Stimulated activated CD8-positive, alpha-beta memory T cell treated with anti-CD3 and anti-CD28 coated beads, Interleukin-15, amount 100 ng/mL, for 24 hours (primary cell): ENCODE measurements at places on chromosomes 16 and 17.
A peak's percentile ranks its signal among the peaks of the same experiment; 100 is the strongest.

GRCh38 chr16:11621920-11622651 lies 35.4 kb upstream of the LITAF start:
- DNase-seq = peak; percentile 17

GRCh38 chr17:37518826-37519225 lies 29.1 kb downstream of the DUSP14 start:
- no peak for DNase-seq

GRCh38 chr16:79013930-79014660 lies 586.4 kb downstream of the MAF start:
- DNase-seq = no peak

DNA sequence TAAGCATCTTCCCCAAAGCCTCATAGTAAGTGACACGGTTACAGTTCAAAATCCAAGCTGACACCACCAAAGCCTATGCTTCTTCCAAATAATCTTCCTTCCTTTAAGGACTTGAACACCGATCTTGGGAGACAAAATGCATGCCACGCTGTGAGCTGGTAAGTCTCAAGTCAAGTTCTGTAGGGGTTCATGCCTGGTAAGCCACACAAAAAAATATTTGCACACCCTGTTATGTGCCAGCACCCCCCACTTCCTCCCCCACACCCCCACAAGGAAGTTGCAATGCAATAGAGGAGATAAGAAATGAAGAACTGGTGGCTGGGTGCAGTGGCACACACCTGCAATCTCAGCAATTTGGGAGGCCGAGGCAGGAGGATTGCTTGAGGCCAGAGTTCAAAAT lies 5.6 kb downstream of the NOG start:
- DNase-seq = no peak
